ENCODE measurements at places on chromosomes 12 and 14.

DNA sequence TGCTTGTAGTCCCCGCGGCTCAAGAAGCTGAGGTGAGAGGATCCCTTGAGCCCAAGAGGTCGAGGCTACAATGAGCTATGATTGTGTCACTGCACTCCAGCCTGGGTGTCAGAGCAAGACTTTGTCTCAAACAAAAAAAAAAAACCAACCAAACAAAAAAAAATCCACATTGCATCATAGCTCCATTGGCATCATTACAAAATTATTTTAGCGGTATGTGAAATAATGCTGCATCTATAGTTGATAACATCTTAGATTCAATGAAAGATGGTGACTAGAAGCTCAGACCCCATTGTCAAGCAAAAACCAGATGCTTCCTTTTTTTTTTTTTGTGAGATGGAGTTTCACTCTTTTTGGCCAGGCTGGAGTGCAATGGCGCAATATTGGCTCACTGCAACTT, 14.8 kb upstream of the PTHLH start:
- DNase-seq, result no peak

DNA sequence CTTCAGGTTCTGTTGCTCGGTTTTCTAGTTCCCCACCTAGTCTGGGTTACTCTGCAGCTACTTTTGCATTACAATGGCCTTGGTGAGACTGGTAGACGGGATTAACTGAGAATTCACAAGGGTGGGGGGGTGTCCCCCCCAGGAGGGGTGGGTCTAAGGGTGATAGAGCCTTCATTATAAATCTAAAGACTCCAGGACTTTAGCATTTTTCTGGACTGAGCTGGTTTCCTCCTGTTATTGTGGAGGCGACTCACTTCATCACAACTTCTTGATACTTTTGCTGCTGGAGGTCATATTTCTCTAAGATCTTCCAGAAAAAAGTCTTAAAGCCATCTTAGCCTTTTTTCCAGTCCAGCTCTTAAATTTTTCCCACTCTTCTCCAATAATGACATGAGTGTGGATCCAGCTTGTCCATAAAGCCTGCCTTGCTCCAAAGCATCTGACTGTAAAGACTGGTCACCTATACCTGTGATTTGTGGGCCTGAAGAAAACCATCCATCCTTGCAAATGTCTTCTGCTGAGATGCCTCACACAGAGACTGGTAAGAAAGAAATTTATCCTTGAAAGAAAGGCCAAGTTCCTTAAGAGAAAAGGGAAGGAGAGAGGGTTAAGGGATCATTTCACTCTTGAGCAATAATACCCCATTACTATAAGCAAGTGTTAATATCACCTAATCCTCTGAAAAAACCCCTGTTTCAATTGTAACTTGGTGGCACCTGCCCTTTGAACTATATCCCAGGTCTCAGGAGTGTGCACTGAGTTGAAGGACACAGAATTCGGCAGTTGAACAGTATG, 19.7 kb upstream of the SLC2A14 start:
- no peak for DNase-seq

DNA sequence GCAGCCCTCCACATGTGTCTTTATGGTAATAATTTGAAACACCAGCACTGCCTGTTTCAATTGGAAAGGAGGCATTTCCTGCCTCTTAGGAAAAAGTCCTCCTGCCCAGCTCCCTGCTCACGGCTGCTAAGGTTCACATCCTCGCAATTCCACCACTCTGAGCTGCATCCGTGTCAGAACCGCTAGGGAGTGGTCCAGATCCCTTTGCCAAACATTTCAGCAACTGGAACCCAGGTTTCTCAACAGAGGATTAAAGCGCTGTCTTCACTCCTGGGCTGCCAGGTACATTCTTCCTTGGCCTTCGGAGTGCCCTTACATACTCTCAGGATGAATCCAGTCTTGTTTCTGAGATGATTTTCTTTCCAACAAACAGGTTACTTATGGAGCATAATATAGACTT, 23.3 kb downstream of the C14orf132 start:
- no peak for DNase-seq

DNA sequence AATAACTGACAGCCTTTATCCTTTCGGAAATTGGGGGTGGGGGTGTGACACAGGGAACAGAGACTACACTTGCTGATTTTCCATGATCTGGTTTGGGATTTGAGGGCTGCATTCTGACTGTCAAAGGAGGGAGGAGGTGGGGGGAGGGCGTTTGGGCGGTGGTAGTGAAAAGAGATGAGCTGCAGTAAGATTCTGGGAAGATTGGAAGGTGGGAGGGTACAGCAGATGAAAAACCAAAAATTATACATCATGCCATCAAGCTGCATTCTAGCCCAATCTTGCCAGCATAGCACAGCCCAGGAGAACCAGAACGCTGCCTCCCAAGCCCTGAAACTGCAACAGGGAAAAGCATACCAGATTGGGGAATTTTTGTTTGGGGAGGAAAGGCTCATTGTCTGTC, 2.4 kb downstream of the RND1 start:
- no peak for DNase-seq

GRCh38 chr14:72883961-72884360, 9.9 kb downstream of the DPF3 start:
- peak; percentile 42 for DNase-seq

DNA sequence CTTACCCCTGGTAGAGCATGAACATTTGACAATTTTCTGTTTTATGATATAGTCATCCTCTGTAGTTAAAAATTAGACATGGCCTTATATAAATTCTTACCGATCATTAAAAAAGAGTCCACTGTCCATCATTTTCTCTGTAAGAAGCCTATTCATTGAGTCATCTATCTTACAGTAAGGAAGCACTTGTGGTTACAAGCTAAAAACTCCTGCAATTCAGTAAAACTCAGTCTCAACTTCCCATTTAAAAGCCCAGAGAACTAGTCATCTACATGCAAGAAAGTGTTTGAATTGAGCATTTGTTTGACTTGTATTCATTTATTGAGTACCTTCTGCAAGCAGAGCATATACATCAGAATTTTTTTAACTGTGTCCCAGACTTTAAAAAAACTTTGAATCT, 63.3 kb downstream of the GTF2A1 start:
- no peak for DNase-seq

- DNase-seq, result no peak
These were observed 135.5 kb upstream of the CDKN3 start for GRCh38 chr14:54261283-54261682.

DNA sequence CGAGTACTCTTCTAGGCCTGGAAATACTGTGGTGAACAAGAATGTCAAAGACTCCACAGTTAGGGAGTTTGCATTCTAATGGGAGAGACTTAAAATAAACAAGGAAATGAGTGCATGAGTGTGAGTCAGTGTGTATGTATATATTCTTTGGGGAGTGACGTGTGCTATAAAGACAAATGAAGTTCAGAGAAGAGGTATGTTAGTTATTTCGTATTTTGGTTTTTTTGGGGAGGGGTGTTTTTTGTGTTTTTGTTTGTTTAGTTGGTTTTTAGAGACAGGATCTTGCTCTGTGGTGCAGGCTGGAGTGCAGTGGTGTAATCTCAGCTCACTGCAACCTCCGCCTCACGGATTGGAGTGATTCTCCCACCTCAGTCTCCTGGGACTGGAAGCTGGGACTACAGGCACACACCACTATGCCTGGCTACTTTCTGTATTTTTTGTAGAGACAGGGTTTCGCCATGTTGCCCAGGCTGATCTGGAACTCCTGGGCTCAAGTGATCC, 74.3 kb downstream of the SRGAP1 start:
- no peak for DNase-seq

GRCh38 chr12:39420043-39420442, 22.9 kb downstream of the KIF21A start:
- DNase-seq, result no peak

DNA sequence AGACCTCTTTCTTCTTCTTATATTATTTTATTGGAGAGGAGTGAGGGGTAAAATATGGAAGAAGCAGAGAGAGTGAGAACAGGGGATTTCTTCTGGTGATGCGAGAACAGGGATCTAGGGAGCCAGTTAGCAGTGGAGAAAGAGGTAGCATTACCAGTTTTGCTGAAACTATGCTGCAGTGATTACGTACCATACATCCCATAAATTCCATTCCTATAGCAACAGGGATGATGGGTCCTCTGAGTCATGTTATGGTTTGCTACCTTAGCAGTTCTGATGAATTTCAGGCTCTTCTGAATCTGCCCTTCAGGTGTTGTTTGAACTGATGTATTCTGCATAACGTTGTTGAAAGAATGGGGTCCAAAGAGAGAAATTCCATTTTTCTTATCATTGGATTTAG, 625.4 kb upstream of the LRFN5 start:
- DNase-seq, result no peak

DNA sequence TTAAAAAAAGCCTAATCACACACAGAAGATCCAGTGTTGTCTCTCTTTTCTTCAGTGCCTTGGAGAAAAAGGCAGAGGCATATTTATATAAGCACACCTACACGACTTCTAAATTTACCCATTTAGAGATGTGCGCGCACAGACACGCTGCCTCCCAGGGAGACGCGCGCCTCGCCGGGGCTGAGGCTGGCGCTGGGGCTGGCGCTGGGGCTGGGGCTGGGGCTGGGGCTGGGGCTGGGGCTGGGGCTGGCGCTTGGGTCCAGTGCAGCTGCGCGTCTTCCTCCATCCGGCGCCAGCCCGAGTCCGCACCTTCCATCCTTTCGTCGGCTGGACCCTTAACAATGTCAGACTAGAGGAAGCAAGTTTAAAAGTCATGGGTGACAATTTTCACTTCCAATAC, 118.4 kb upstream of the ARID2 start:
- no peak for DNase-seq

GRCh38 chr12:49219417-49220026, 30.6 kb upstream of the TUBA1A start:
- DNase-seq, result no peak

DNA sequence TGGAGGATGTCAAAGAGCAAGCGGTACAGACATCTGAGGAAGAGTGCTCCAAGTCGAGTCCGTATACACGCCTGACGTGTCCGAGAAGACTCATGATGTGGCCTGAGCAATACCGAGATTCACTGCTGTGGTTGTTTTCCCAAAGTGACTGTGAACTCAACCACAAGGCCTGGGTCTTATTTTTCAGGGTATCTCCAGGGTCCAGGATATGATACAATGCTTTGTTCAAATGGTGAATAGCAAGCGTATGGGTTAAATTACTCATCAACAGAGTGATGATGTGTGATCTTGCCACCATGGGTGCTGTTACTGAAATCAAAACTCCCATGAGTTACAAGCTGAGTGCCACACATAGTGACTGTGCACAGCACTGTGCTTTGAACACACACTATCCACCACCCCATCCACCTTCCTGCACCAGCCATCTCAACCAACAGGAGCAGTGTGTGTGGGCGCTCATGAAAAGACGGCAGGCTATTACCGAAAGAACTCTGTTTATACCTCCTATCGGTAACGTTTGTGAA, 109.6 kb downstream of the BCAT1 start:
- DNase-seq, result peak; percentile 97

GRCh38 chr14:94517641-94518257, 8.5 kb upstream of the SERPINA12 start:
- DNase-seq, result no peak

DNA sequence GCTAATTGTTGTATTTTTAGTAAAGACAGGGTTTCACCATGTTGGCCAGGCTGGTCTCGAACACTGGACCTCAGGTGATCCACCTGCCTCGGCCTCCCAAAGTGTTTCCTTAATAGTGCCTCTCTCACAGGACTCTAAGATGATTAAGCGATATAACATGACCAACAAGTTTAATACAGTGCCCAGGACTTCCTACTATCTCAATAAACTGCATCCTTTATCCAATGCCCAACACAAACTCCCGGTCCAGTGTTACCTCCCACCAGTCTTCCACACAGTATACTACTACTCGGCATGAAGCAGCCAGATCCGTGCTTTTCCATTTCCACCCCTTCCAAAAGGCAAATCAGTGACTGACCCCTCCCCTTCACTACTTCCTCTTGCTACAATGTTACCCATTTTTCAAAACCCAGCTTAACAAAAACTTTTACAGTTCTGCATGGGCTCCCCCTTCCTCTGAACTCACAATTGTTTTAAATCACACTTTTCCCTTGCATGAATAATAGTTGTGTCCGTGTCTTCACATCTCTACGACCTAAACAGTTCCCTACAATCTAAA, 900 bp downstream of the NOP2 start:
- no peak for DNase-seq

- no peak for DNase-seq
These were observed 30.5 kb downstream of the AREL1 start for GRCh38 chr14:74682169-74682952.

DNA sequence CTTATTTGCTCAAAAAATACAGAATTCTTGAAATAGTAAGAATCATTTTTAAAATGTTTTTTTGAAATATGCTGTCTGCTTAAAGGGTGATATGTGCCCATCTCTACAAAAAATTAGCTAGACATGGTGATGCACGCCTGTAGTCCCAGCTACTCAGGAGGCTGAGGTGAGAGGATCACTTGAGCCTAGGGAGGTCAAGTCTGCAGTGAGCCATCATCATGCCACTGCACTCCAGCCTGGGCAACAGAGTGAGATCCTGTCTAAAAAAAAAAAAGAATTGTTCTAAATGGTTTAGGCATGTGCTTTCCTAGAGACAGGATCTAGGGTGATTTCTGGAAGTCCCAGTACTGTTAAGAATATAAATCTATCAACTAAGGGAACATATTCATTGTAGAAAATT, 75.6 kb upstream of the HECTD1 start:
- no peak for DNase-seq

DNA sequence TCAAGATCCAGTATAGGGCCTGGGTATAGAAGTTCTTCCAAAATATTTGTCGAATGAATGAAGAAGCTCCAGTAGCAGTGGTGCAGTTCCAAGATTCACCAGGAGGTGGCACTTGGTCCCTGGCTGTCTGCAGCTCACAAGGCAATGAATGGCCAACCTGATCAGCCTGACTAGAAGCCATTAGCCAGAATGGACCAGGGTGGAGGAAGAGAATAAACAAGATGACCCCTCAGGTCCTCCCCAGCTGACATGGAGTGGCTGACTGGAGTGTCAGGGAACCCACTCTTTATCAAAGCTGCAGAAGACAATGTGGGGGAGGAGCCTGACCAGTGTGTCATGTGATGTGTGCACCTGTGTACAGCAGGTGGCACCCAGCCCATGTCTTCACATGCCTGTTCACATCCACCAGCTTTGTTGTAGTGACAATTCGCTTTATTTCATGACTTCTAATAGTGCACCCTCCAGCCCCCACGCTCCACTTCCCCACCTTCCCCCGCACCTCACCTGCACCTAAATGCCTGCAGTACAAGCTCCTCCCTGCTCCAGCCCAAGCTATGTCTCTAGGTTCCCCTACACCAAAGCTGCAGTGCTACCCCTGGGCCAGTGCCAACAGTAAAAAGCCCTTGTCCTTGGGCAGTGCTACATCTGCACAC, 3.0 kb downstream of the LTBP2 start:
- peak; percentile 88 for DNase-seq

- DNase-seq, result no peak
These were observed 95.7 kb upstream of the SOX5 start for GRCh38 chr12:24044941-24045703.

- peak; percentile 70 for DNase-seq
These were observed 141.2 kb downstream of the MED13L start for GRCh38 chr12:116136340-116136739.

GRCh38 chr12:20740972-20741371, 45.8 kb downstream of the SLCO1C1 start:
- no peak for DNase-seq

- no peak for DNase-seq
These were observed 2.9 kb upstream of the EMP1 start for GRCh38 chr12:13193505-13194231.

All from activated CD4-positive, alpha-beta T cell treated with anti-CD3 and anti-CD28 coated beads, Interleukin-2, Interleukin-6, amounts not matched to agents 100 ng/mL and 50 ng/mL, durations not matched to agents 16 hours and 8 hours (primary cell).